ENCODE measurements at places on chromosomes 11 and 22. TPM values are rescaled to one million over a fixed set of nuclear protein-coding genes. Genes with fewer than 3 reads are reported as not detected.

The GPHA2 gene
- polyA plus RNA-seq: 0.60 TPM

The RCOR2 gene
- 17.4 TPM for polyA plus RNA-seq

The CD3E gene
- polyA plus RNA-seq: 1.8 TPM

The PLEKHB1 gene
- 12.3 TPM for polyA plus RNA-seq

The HSPA8 gene
- 823 TPM for polyA plus RNA-seq

The PATE4 gene
- 0.24 TPM for polyA plus RNA-seq

The CHRNA10 gene
- 2.1 TPM for polyA plus RNA-seq
